Gastroesophageal sphincter (tissue), 4 donors: ENCODE measurements at places on chromosomes 5 and 9. TPM values are rescaled to one million over a fixed set of nuclear protein-coding genes. Genes with fewer than 3 reads are reported as not detected.
A peak's percentile ranks its signal among the peaks of the same experiment; 100 is the strongest.

- no peak for ATAC-seq
These were observed 12.7 kb downstream of the RLN1 start for GRCh38 chr9:5326893-5327548.

DNA sequence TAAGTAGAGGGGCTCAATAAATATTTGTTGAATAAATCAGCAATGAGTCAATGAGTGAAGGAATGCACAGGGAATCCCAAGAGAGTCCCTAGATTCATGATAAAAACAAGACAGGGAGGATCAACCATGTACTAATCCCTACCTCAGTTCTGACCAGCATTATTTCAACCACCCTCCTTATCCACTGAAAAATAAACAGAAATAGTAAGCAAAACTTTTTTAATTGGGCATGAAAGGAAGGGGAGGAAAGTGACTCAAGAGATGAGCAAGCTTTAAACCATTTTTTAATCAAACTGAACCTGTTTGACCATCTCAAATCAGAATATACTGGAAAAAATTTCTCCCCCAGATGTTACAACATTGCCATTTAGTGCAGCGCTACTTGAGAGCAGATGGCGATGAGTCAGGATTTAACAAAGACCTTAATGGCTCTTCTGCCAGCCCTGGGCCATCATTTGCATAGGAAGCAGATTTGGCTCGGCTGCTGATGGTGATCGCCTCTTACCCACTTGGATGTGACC, 194.8 kb upstream of the SLC30A5 start:
- ATAC-seq: no peak

DNA sequence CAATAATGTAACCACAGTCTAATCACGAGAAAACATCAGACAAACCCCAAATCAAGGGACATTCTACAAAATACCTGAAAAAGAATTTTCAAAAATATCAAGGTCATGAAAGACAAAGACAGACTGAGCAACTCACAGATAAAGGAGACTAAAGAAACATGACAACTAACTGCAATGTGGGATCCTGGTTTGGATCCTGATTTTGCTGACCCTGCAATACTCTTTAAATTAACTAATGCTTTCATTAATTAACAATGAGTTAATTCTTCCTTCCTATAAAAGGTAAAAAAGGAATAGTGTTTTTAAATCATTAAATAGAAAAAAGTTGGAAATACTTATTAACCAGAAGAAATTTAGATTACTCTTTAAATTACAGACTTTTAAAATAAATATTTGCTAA, 103.6 kb downstream of the MLLT3 start:
- no peak for ATAC-seq

DNA sequence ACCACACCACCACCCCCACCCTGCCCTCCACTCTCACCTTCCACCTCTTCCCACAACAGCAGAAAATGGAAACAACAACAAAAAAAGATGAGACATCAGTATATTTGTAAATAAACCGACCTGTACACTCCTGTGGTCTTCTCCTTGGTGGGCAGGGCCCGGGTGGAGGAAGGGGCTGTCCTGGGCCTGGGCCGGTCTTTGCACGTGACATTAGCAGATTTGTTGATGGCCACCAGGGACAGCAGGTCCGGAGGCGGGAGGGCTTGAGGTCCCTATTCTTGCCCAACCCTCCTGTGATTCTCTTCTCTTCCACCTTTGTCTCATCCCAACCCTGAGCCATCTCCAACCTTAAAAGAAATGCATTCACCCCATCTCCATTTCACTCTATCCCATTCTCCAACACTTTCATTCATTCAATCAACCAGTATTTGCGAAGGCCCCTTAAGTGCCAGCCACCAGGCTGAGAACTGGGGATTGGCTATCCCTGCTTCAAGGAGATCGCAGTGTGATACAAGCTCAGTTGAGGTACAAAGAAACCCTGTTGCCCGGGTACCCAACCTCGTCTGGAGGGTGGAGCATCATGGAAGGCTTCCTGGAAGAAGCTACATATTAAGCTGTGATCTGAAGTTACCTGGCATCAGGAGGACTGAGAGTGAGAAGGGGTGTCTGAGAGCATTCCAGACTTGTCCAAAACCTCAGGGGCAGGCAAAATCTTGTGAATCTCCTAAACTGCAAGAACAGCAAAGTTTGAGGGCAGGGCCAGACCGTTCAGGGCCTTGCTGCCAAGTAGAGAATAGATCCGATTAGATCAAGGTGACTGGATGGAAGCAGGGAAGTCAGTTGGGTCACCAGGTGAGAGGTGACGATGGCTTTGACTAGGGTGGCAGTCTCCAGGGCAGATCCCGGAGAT, 87.4 kb downstream of the LMX1B start:
- ATAC-seq: no peak

GRCh38 chr5:142663246-142663645, 22.6 kb downstream of the FGF1 start:
- ATAC-seq: no peak

DNA sequence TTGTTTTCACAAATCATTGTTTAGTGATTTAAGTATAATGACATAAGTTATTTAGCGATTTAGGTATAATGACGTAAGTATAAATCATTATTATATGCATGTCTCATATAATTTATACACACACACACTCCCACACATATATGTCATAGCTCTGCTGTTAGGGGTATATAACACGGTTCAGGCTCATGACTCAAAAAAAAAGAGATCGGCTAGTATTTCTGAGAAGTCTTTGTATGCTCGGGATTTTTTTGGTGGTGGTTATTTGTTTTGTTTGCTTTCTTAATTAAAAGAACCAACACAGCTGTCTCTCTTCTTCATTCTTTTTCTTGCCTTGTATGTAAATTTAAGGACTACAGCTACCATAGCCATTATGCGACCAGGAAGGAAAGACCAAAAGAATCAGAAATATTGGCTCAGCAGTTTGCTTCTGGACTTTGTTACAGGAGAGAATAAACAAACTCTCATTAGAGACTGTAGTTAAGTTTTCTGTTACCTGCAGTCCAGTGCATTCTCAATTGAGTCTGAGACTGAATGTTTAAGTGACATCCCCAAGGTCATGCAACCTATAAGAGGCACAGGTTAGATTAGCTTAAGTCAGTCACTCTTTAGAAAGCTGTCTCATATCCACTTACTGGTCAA, 83.2 kb upstream of the NREP start:
- ATAC-seq: no peak

DNA sequence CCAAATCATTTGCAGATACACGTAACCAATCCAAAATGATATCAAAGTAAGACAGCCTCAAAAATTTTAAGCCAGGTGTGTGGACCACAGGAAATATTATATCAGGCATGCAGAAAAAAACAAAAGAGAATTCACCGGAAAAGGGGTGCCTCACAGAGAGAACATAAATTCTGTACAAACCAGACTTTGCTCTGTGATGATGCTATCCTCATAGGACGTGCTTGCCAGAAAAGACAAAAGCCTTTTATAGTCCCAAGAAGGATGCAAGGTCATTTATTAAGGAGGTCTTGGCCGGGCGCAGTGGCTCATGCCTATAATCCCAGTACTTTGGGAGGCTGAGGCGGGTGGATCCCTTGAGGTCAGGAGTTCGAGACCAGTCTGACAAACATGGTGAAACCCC, 16.8 kb upstream of the ATP6V1G1 start:
- no peak for ATAC-seq

- ATAC-seq: no peak
These were observed 32.2 kb upstream of the PAX5 start for GRCh38 chr9:37066139-37066725.

- ATAC-seq: peak; percentile 33
These were observed 5.8 kb downstream of the TMEM268 start for GRCh38 chr9:114616684-114617520.

The DMRT2 gene
- total RNA-seq: 1.6 TPM

The WWC1 gene
- total RNA-seq: 1.1 TPM

The CARD6 gene
- 7.6 TPM for total RNA-seq

The TEX48 gene
- not detected for total RNA-seq

The ADAMTS12 gene
- total RNA-seq: 6.5 TPM

The C9orf153 gene
- 0.47 TPM for total RNA-seq
